Neural crest cell (in vitro differentiated cells): ENCODE measurements at places on chromosomes 16 and 17. TPM values are rescaled to one million over a fixed set of nuclear protein-coding genes. Genes with fewer than 3 reads are reported as not detected.
A peak's percentile ranks its signal among the peaks of the same experiment; 100 is the strongest.

The IRX6 gene
- total RNA-seq: 0.09 and 0.14 TPM in 2 replicates

The TNRC6C gene
- 31.6 and 40.5 TPM in 2 replicates for total RNA-seq

The DHRS7C gene
- total RNA-seq: not detected in 2 replicates

The NPIPB8 gene
- total RNA-seq: not detected in 2 replicates

The CFAP97D1 gene
- not detected in 2 replicates for total RNA-seq

The CHRNB1 gene
- total RNA-seq: 9.7 and 9.9 TPM in 2 replicates

The CSF3 gene
- not detected in 2 replicates for total RNA-seq

The PERCC1 gene
- not detected in 2 replicates for total RNA-seq

The PLEKHH3 gene
- total RNA-seq: 16.4 and 20.8 TPM in 2 replicates

GRCh38 chr16:83895942-83896341 lies 3.0 kb upstream of the MLYCD start:
- DNase-seq: no peak

DNA sequence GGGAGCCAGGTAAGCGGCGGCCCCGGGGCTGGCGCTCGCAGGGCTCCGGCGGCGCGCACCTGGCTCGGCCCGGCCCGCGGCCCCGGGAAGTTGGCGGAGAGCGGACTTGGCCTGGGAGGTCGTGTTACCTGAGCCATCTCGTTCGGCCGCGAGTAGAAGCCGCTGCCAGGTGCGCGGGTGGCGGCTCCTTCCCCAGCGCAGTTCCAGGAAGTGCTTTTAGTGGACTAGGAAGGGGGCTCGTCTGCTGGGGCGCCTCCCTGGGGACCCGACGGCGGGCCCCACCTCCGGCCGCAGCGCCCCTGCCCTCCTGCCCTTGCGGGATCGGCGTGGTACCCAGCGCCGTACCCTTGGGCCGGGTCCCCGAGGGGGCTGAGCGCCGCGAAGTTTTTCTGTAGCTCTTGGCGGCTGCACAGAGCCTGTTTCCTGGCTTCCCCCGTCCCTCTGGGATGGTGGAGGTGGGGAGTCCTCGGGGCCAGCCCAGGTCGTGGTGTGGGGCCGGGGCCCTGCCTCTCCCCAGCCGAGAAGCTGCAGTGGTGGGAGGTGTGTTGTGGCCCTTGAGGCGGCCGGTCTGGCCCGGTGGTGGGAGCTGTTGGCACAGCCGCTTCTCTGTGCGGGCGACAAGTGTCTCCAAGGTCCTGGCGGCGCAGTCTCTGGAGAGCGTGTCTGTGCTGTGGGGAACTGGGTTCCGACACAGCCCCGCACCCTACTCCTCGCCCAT lies 96.9 kb downstream of the RAB11FIP4 start:
- no peak for DNase-seq

GRCh38 chr17:65560628-65561451 lies 608 bp downstream of the AXIN2 start:
- DNase-seq: peak; percentile 84

- peak; percentile 21 for DNase-seq
These were observed 31.0 kb upstream of the ARL4D start for GRCh38 chr17:43367737-43368242.

GRCh38 chr17:49965524-49965909 lies 3.5 kb upstream of the DLX4 start:
- DNase-seq: no peak

DNA sequence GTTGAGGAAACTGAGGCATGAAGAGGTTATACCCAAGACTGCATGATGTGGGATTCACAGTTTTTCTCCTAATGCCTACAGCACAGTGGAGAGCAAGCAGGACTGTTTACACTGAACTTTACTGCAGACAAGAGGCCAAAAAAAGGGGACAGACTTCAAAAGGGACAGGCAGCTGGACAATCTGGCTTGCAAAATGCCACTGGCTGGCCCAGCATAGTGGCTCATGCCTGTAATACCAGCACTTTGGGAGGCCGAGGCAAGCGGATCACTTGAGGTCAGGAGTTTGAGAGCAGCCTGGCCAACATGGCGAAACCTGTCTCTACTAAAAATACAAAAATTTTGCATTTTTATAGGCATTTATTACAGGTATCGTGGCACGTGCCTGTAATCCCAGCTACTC lies 2.0 kb upstream of the MGAT5B start:
- DNase-seq: no peak

DNA sequence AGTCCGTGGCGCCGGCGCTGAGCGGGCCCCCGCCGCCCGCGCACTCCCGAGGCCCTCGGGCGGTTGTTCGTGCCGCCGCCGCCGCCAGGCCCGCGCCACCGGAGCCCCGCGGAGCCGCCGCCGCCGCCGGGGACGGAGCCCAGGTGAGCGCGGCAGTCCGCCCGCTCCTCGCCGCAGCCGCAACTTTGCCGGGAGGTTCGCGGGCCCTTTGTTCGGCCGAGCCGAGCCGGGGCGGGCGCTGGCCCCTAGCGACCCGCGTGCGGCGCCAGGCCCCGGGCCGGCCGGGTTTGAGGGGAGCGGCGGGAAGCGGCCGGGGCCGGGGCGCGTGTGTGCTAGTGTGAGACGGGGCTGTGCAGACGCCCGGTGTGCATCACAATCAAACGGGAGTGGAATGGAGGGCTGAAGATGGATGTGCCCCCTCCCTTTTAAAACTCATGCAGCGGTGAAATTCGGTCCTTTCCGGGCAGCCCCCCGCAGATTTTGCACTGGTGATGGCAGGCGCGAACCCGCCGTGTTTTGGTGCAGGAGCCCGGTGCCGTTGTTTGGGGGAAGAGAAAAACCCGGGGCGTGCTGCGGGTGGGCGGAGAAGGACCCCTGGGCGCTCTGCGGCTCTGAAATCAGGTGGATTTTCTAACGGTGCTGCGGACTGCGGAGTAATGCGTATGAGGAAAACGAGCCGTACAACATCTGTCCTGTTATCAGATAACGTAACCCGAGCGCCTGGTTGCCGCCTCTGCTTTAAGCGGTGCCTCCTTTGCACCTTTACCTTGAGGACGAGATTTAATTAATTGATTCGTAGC lies 823 bp downstream of the TNRC6C start:
- no peak for DNase-seq

GRCh38 chr17:27996202-27997043 lies 46.1 kb upstream of the NLK start:
- no peak for DNase-seq

DNA sequence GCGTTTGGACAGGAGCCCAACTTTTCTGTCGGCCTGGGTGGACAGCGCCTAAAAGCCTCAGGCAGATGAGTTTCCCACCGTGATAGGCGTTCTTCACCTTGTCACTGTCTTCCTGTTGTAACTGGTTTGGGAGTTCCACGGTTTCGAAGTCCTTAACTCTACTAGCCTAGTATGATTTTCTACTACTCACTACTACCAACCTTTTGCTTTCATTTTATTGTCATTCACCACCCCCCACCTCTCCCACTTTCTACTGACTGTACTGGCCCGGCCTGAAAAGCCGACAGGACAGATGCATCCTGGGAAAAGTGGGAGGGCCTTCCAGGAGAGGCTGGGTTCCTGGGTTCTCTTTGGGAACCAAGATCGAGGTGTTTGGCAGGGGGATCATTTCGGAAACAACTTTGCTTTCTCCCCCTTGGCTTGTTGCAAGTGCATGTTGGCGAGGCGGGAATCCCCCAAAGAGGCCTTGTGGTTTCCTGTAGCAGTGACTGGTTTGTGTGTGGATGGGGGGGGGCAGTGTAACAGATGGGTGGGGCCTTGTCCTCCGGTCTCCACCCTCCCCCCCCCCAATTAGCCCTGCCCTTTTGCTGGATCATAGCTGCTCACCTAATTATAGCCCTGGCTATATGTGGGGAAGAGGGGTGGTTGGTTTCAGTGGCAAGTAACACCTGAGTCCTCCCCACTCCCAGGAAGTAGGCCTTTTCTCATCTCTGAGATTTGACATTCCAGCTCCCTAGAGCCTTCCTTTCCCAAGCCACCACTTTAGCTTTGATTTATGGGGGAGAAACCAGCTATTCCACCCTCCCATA lies 1.4 kb downstream of the EIF5A start:
- peak; percentile 38 for DNase-seq

GRCh38 chr16:73126525-73126853 lies 78.6 kb upstream of the ZFHX3 start:
- no peak for DNase-seq

DNA sequence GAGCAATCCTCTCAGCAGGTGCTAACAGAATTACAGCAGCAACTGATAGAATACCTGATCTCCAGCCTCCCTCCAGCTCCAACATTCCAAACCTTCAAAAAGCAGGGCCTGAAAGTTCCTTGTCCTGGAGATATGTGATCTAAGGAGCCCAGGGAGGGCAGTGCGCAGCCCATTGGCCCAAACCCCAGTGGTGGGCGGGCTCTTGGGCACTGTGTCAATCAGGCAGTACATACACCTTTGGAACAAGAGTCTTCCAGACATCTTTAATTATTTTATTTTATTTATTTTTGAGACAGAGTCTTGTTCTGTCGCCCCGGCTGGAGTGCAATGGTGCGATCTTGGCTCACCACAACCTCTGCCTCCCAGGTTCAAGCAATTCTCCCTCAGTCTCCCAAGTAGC lies 24.2 kb downstream of the SLC12A3 start:
- no peak for DNase-seq

DNA sequence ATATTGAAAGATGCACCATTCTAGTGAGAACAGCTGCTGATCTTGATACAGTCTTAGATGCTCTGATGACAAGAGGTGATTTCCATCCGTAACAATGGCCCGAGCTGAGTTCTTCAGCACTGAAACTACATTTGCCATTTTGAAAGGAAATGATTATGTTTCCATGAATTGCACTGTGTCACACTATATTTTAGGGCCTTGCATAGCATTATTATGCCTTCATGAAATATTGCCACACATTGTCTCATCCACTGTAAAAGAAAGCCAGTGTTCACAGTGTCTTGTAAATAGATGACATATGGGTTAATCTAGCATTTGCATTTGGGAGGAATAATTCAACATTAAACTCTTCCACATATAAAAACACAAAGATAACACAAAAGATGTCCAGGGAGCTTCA lies 438.3 kb upstream of the PSMD7 start:
- DNase-seq: no peak

DNA sequence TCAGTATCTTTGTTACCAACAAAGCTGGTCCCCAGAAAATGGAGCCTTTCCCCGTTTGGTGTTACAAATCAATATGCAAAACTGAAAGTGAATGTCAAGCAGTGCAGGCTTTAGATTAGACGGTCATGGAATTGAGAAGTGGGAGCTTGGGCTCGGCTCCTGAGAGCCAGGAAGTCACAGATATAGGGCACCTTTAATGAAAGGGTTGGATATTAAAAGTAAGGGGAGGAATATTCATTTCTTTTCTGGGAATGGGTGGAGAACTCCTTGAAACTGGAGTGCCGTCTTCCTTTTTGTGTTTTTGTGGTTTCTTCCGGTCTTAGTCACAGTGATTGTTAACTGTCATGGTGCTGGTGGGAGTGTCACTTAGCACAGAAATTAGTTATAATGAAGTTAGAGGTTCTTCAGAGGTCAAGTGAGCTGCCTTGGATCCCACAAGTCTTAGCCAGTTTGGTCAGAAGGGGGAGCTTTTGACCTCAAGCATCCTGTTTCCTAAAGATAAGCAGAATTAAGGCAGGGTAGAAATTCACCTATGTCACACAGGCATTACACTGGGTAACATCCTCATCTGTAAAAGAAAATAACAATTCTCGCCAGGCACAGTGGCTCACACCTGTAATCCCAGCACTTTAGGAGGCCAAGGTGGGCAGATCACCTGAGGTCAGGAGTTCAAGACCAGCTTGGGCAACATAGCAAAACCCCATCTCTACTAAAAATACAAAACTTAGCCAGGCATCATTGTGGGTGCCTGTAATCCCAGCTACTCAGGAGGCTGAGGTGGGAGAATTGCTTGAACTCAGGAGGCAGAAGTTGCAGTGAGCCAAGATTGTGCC lies 9.6 kb upstream of the EIF1 start:
- no peak for DNase-seq

DNA sequence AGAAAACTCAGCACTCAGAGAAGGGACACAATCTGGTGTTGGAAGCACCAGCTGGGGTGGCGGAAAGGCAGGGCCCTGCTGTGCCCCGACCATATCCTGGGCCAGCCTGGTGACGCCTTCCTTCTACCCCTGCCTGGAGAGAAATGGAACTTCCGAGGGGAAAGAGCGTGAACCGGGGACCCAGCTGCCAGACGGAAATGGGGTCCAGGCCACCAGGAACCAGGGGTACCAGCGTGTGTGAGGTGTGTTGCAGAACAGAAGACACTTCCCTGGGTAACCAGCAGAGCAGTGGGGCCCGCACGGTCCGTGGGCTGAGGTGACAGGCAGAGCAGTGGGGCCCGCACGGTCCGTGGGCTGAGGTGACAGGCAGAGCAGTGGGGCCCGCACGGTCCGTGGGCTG lies 6.8 kb downstream of the RAB40B start:
- no peak for DNase-seq
